Muscle of arm (tissue), 14 donors: ENCODE measurements at places on chromosomes 5 and 9. TPM values are rescaled to one million over a fixed set of nuclear protein-coding genes. Genes with fewer than 3 reads are reported as not detected.
A peak's percentile ranks its signal among the peaks of the same experiment; 100 is the strongest.

The GFI1B gene
- polyA plus RNA-seq, result 0.90 TPM

The ACOT12 gene
- polyA plus RNA-seq, result 0.85 TPM

The ANKDD1B gene
- 0.59 TPM for polyA plus RNA-seq

The SLC4A9 gene
- not detected for polyA plus RNA-seq

The HMGCR gene
- polyA plus RNA-seq, result 36.0 TPM

The ADAMTS16 gene
- polyA plus RNA-seq, result 7.4 TPM

The LTC4S gene
- polyA plus RNA-seq, result 1.3 TPM

The FBP2 gene
- polyA plus RNA-seq, result 89.8 TPM

DNA sequence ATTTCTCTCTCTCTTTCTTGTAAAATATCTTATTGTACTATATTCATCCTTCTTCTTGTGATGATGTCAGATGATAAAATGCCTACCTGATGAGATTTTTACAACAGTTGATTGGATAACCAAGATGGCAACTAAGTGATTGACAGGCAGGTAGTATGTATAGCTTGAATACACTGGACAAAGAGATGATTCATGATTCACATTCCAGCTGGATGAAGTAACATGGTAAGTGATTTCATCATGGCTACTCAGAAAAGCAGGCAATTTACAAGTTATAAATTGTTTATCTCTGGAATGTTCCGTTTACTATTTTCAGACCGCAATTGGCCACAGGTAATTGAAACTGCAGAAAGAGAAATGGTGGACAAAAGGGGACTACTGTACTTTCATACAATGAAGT is 1471.7 kb upstream of the C9orf72 start:
- no peak for DNase-seq

GRCh38 chr9:136178061-136178772 is 26.7 kb downstream of the LHX3 start:
- no peak for DNase-seq

DNA sequence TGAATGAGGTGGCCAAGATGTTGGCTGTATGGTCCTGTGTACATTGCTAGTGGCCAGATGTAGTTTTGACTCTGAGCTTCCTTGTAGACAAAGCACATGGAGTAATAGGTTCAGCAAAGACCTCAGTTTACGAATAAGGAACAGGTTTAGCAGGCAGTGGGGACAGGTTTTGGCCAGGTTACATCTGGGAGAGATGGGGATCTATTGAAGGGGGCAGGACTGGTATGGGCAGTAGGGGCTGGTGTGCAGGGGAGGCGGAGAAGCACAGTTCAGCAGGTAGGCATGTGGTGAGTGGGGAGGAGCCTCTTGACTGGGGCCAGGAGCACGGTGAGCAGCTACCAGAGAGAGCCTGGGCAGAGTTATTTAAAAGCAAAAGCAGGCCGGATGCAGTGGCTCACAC is 67.3 kb downstream of the PDZD2 start:
- no peak for DNase-seq

GRCh38 chr9:98797491-98797890 is 1.1 kb upstream of the ANKS6 start:
- no peak for DNase-seq

- DNase-seq, result no peak
These were observed 32.6 kb downstream of the MAPK9 start for GRCh38 chr5:180259260-180259611.

- DNase-seq, result no peak
These were observed 4.7 kb upstream of the VAV2 start for GRCh38 chr9:133996531-133997520.

DNA sequence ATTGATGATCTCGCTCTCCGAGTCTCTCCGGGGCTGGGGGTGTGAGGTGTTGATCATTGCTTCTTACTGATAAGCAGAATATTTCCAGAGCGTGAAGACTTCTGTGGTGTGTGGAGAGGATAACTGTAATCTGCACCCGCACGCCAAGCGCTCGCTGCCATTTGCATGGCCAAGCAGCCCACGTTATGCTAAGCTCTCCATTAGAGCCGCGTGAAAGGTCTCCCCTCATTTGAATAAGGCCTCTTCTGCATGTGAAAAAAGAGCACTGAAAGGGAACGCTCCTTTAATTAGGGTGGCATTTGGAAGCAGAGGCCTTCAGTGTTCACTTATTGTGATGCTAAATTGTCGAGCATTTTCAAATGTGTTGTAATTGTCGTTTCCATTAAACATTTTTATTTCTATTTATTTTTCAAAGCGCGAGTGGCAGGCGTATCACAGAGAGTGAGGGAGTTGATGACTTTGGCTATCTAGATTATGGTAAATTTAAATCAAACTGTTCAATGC is 163.6 kb upstream of the IRX2 start:
- no peak for DNase-seq

GRCh38 chr5:131825404-131826013 is 28.7 kb upstream of the FNIP1 start:
- DNase-seq, result no peak

DNA sequence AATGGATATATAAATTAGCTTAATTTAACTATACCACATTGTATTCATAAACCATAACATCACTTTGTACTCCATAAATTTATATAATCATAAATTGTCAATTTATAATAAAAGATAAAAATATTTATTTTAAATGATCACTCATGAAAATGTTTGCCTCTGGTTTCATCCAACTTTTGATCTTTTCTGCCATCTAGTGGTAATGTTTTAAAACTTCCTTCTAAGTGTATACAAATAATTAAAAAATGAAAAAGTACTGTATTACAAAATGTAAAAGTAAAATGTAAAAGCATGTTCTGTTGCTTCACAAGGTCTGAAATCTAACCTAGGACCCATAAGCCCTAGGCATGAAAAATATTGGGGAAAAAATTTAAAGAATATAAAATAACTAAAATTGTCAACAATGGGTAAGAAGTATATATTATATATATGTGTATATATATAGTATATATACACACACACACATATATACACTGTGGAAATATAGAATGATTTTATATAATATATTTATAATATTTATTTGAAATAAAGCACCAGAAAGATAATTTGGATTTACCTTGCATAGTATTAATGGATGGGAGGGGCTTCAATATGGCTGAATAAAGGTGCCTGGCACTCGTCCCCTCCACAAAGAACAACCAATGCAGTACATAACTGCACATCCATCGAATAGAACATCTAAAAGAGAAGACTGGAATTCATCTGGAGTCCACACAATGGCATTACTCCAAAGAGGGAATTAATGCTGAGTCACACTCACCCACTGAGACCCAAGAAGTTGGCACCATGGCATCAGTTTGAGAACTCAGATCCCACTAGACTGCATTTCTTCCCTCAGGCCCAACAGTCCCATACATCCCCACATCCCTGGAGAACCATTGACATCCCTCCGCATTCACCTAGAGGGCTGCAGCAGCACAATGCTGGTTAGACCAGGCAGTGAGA is 32.5 kb downstream of the ANXA1 start:
- DNase-seq, result peak; percentile 50

GRCh38 chr9:76996700-76997099 is 22.8 kb upstream of the FOXB2 start:
- DNase-seq, result no peak

DNA sequence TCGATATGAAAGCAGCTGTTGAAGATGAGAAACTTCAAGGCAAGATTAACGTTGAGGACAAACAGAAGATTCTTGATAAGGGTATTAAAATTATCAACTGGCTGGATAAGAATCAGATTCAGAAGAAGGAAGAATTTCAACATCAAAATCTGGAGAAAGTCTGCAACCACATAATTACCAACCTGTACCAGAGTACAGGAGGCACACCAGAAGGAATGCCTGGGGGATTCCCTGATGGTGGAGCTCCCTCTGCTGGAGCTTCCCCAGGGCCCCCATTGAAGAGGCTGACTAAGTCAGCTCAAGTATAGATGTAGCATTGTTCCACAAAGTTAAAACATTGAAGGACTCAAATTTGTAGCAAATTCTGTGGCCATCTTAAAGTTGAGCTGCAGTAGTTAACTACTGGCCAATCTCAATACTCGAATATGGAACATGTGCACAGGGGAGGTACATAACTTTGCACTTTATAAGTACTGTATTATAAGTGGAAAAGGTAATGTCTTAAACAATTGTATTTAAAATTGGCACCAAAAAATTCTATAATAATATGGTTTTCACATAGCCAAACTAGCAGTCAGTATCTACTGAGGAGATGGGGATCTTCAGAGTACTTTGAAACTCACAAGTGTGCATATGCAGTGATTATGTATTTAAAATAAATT is 237.5 kb downstream of the CHSY3 start:
- no peak for DNase-seq

GRCh38 chr5:16774806-16775205 is 158.0 kb upstream of the RETREG1 start:
- no peak for DNase-seq

GRCh38 chr9:136589766-136590763 is 44.2 kb upstream of the NOTCH1 start:
- DNase-seq, result no peak

DNA sequence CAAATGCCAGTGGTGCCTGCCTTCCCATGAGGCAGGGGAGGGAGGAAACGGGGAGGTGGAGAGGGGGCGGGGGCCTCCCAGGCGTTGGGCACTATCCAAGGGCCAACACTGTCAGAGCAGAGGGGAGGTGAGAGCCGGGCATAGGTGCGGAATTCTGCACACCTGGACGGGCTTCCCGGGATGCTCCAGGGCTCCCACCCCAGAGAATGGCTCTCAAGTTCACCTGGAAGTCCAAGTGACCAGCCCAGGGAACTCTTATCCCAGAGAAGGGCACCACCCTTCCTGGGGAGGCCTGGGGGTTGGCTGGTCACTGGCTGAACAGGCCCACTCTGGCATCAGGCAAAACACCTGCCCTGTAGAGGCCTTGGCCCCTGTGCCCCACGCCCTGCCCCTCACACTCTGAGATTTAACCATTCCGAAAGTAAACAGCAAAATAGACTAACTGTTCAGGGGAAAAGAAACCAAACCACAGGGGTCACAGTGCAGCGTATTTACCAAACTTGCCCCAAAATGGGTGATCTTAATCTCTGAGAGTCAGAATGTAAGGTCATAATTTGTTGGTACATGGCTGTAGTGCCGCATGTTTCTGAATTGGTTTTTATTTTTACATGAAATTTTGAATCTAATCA is 2.7 kb downstream of the CSF2 start:
- DNase-seq, result no peak

- DNase-seq, result no peak
These were observed 2167.2 kb upstream of the C9orf72 start for GRCh38 chr9:29740518-29740917.

- DNase-seq, result no peak
These were observed 121.0 kb downstream of the JAKMIP2 start for GRCh38 chr5:147661541-147661940.

GRCh38 chr5:178367736-178368120 is 135.1 kb upstream of the PHYKPL start:
- no peak for DNase-seq

DNA sequence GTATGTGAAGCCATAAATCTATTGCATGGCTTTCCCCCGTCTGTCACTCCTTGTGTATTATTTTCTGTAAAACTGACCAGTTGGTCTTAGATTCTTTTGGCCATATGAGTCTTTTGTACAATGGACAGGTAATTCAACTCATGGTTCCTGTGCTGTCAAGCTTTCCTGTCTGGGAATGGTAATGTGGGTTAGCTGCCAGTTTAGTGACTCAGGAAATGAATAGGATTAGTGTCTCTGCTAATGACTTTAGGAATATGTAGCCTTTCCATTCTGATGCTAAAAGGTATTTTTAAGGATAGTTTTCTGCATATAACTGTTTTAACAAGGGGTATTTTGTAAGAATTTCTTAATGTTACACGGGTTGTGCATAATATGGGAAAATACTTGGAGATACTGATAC is 182.7 kb downstream of the PBX3 start:
- DNase-seq, result no peak
